ENCODE measurements at places on chromosomes 12 and 14.
A peak's percentile ranks its signal among the peaks of the same experiment; 100 is the strongest.

GRCh38 chr12:47534695-47535094 lies 171.1 kb downstream of the RPAP3 start:
- no peak for DNase-seq

DNA sequence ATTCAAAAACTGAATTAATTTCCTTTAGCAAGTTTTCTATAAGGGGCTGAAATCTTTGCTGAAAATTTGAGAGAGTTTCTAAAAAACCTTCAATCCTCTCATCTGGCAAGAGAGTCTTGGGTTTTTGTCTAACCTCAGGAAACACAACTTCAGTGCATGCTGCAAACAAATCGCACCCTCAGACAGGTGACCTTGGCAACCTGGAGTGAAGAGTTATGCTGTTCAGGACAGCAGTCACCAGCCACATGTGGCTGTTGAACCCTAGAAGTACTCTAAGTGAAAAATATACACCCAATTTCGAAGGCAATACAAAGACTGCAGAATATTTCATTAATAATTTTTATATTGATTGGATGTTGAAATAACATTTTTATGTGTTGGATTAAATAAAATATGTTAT lies 184.8 kb downstream of the RPS29 start:
- no peak for DNase-seq

GRCh38 chr12:40561395-40561966 lies 130.8 kb upstream of the CNTN1 start:
- no peak for DNase-seq

DNA sequence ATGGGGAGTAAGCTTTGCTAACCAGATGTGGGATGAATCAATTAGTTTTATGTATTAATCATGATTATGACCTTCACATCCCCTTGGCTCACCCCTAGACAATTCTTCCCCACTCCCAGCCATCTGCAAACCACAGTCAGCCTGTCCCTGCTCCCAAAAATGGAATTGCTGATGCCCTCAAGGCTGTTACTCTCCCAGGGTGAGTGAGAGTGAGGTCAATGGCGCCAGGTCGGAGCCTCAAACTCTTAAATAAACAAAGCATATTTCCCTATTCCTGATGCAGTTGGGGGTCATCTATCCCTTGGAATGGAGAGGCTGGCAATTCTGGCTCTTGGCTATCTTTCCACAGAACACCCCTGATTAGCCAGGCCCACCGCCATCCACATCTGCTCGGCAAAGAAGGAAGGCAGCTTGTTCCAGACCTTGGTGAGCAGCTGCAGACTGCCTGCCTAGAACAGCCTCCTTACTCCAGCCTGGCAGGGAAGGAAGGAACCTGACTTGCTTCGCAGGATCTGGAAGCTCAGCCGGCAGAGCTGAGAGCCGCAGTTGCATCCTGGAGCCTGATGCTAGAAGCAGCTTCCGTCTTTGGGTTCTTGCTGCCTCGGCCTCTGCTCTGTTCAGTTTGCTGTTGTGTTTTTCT lies 57.0 kb downstream of the SMUG1 start:
- DNase-seq = no peak

DNA sequence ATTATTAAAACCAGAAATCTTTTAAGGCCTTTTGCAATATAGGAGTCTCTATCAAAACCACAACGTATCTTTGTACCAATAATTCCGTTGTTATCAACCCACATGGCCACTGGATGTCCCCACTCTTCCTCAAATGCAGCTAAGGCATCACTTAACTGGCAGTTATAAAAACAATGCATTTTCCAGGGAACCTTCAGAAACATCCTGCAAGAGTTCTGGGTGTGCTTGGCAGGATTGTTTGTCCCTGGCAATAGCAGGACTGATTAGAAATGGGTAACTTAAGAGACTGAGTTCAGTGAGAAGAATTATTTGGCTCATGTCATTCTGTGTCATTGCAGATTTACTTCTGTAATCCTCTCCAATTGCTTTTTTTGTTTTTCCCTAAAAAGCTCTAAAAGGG lies 112.0 kb downstream of the SLC15A5 start:
- DNase-seq = peak; percentile 4

DNA sequence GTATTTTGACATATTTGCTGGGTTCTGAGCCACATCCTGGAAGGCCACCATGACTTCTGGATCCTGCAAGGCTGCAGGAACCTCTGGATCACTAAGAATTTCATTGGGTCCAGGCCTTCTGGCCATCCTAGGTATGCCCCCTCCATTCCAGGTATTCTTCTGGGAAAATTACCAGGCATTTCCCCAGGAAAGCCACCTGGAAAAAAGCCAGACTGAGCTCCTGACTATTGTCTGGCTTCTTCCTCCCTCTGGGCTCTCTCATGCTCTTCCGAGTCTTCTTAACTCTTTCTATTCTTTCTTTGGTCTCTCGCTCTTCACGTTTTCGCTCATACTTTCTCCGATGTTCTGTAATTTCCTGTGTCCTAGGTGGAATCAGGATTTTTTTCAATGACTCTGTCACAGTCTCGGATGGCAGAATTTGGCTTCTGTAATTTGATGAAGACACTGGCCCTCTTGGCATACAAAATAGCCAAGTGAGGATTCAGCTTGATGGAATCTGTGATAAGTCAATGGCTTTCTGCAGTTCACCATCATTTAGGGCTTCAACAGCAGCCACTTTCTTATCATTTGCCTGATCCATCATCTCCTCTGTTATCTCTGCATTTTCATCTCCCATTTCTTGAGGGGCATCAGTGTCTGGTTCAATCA lies 42.6 kb downstream of the ATP23 start:
- DNase-seq = no peak

DNA sequence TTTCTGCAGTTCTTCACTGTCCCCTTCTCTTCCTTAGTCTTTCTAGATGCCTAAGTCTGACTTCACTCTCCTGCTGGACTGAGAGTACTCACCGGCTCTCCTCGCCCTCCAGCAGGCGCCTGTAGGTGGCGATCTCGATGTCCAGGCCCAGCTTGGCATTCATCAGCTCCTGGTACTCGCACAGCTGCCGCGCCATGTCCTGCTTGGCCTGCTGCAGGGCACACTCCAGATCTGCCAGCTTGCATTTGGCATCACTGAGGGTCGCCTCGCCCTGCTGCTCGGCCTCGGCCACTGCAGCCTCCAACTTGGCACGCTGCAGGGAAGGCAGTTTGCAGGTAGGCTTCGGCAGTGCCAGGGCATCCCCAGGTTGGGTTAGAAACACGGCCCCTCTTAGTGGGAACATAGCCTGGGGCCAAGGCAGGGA lies 5.2 kb downstream of the KRT84 start:
- peak; percentile 14 for DNase-seq

Data from activated CD4-positive, alpha-beta T cell treated with anti-CD3 and anti-CD28 coated beads, Interleukin-2, Interleukin-6, amounts not matched to agents 100 ng/mL and 50 ng/mL, durations not matched to agents 16 hours and 8 hours (primary cell).